Vein endothelial cell (primary cell): ENCODE measurements at places on chromosomes 12 and 14. TPM values are rescaled to one million over a fixed set of nuclear protein-coding genes. Genes with fewer than 3 reads are reported as not detected.

Gene PTPRB
- total RNA-seq: 217 and 257 TPM in 2 replicates

Gene LGMN
- total RNA-seq: 60.1 and 67.0 TPM in 2 replicates

Gene TAS2R42
- not detected in 2 replicates for total RNA-seq

Gene CAPZA3
- total RNA-seq: not detected in 2 replicates

Gene TCL1B
- not detected in 2 replicates for total RNA-seq

Gene TMCC3
- 16.0 and 27.3 TPM in 2 replicates for total RNA-seq

Gene PPP4R4
- total RNA-seq: not detected in 2 replicates

Gene KRT84
- total RNA-seq: not detected in 2 replicates

Gene POTEG
- total RNA-seq: not detected in 2 replicates

Gene IRAK3
- total RNA-seq: 9.8 and 11.6 TPM in 2 replicates

Gene PIWIL1
- total RNA-seq: not detected in 2 replicates

Gene TSPAN11
- 7.2 and 16.5 TPM in 2 replicates for total RNA-seq

Gene CRIP1
- 1.1 and 2.0 TPM in 2 replicates for total RNA-seq

Gene ADIPOR2
- total RNA-seq: 30.1 and 42.8 TPM in 2 replicates

Gene NELL2
- total RNA-seq: not detected in 2 replicates

Gene HOXC9
- under 0.01 and 0.19 TPM in 2 replicates for total RNA-seq

Gene TESPA1
- total RNA-seq: not detected in 2 replicates

Gene TAS2R14
- total RNA-seq: 2.3 and 4.0 TPM in 2 replicates

Gene CMKLR1
- total RNA-seq: under 0.01 and 0.10 TPM in 2 replicates

Gene PPP1R1A
- not detected in 2 replicates for total RNA-seq

Gene TTC5
- 19.3 TPM in 2 replicates for total RNA-seq

Gene OR4E2
- total RNA-seq: not detected in 2 replicates

Gene YY1
- 53.2 and 57.6 TPM in 2 replicates for total RNA-seq

Gene MYBPC1
- not detected in 2 replicates for total RNA-seq

Gene TAS2R7
- 0.48 TPM in 1 of 2 replicates, not detected in the other for total RNA-seq

Gene NOS1
- not detected in 2 replicates for total RNA-seq

Gene PLBD1
- total RNA-seq: 0.10 TPM in 1 of 2 replicates, not detected in the other

Gene RIC8B
- 9.8 and 11.1 TPM in 2 replicates for total RNA-seq

Gene EID3
- 6.5 and 11.4 TPM in 2 replicates for total RNA-seq

Gene ANO2
- 45.6 and 58.5 TPM in 2 replicates for total RNA-seq

Gene GLT1D1
- total RNA-seq: not detected in 2 replicates

Gene MMP19
- 0.65 and 0.86 TPM in 2 replicates for total RNA-seq

Gene FKBP4
- 45.7 and 49.3 TPM in 2 replicates for total RNA-seq

Gene KRT75
- total RNA-seq: not detected in 2 replicates

Gene FAM90A1
- not detected in 2 replicates for total RNA-seq

Gene KRT3
- not detected in 2 replicates for total RNA-seq

Gene ZFHX2
- 0.57 and 0.65 TPM in 2 replicates for total RNA-seq

Gene EIF2S3B
- 0.96 and 2.6 TPM in 2 replicates for total RNA-seq

Gene MIPOL1
- total RNA-seq: 19.6 and 21.6 TPM in 2 replicates

Gene RNF212B
- not detected in 2 replicates for total RNA-seq

Gene PLCZ1
- 0.38 TPM in 1 of 2 replicates, not detected in the other for total RNA-seq

Gene RAD51AP1
- 11.1 and 17.6 TPM in 2 replicates for total RNA-seq

Gene ETNK1
- total RNA-seq: 44.4 and 54.0 TPM in 2 replicates

Gene ZNF891
- 0.86 and 0.98 TPM in 2 replicates for total RNA-seq

Gene MYF6
- not detected in 2 replicates for total RNA-seq
